ENCODE measurements at places on chromosomes 11 and 22. TPM values are rescaled to one million over a fixed set of nuclear protein-coding genes. Genes with fewer than 3 reads are reported as not detected.

Gene SPI1
- 27.6 TPM for total RNA-seq

Gene NUDT8
- 6.3 TPM for total RNA-seq

Gene CCDC83
- not detected for total RNA-seq

Gene BAIAP2L2
- total RNA-seq, result 0.17 TPM

Gene MS4A4A
- total RNA-seq, result 11.1 TPM

Gene BACE1
- 18.6 TPM for total RNA-seq

Gene BRSK2
- 0.51 TPM for total RNA-seq

Gene CKAP5
- 50.0 TPM for total RNA-seq

GRCh38 chr11:59283825-59284772 lies 71.4 kb upstream of the MPEG1 start:
- no peak overlapping the region for H3K4me3 ChIP-seq
- H3K36me3 ChIP-seq, result no peaks in the 10 kb centered on the region
- H3K27ac ChIP-seq, result no peak overlapping the region
- no peaks in the 10 kb centered on the region for H3K4me1 ChIP-seq

GRCh38 chr11:87059596-87060390 lies 22.1 kb downstream of the TMEM135 start:
- no peaks in the 10 kb centered on the region for H3K27me3 ChIP-seq
- H3K27ac ChIP-seq, result no peak overlapping the region
- no peak for DNase-seq
- no peaks in the 10 kb centered on the region for H3K36me3 ChIP-seq

DNA sequence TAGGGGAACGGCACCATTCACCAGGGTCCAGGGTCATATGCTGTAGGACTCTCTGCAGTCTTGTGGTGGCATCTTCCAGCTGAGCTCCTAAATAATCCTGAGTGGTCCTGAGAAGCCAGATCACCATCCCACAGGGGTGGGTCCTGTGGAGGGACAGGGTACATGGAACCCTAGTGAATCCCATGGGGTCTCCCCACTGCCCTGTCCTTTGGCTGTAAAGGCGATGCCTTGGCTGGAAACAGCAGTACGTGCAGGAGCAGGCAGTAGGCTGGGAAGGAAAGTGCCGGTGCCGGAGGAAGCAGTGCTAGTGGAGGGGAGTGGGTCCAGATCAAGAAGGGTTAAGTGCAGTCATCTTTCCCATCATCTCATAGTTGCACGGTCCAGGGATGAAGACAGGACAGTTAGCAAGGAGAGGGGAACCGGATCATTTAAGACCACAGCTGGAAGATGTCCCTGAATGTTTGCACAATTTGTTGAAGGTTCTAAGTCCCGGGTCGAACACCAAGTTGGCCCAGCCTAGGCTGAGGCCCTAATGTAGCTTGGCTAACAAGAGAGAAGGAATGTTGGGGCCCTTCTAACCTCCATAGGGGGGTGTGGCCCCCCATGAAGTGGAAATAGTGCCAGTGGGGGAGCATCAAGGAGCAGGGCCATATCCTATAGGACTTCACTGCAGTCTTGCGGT lies 18.1 kb downstream of the TSPAN32 start:
- H3K4me3 ChIP-seq, result no peak overlapping the region
- no peaks in the 10 kb centered on the region for H3K36me3 ChIP-seq
- peaks cover 5% of the 10 kb centered on the region for H3K4me1 ChIP-seq
- no peaks in the 10 kb centered on the region for H3K27me3 ChIP-seq

DNA sequence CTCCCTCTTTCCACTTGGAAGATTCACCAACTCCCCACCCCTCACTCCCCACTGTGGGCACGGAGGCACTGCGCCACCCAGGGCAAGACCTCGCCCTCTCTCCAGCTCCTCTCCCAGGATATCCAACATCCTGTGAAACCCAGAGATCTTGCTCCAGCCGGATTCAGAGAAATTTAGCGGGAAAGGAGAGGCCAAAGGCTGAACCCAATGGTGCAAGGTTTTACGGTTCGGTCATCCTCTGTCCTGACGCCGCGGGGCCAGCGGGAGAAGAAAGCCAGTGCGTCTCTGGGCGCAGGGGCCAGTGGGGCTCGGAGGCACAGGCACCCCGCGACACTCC lies 397 bp upstream of the CD44 start:
- DNase-seq, result peak; percentile 63
- H3K27me3 ChIP-seq, result no peaks in the 10 kb centered on the region
- H3K4me1 ChIP-seq, result no peaks in the 10 kb centered on the region
- peak overlapping the region; percentile 80 for H3K4me3 ChIP-seq
- H3K36me3 ChIP-seq, result no peaks in the 10 kb centered on the region

DNA sequence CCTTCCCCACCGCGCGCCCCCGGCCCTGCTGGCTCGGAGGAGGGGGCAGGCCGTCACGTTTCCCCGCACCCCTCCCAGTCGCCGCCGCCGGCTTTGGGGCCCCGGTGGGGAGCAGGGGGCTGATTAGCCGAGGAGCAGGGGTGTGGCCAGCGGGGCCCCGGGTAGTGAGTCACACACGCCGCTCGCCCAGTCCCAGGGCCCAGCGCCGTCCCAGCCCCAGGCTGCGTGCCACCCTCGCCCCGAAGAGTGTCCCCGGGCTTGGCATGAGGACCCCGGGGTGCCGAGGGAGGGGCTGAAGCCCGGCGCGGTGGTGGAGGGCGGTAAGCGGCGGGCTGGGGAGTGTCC lies 34.4 kb downstream of the PRDM11 start:
- peaks cover 7% of the 10 kb centered on the region for H3K36me3 ChIP-seq
- DNase-seq, result peak; percentile 82
- no peaks in the 10 kb centered on the region for H3K27me3 ChIP-seq
- no peaks in the 10 kb centered on the region for H3K4me1 ChIP-seq
- peak overlapping the region; percentile 55 for H3K4me3 ChIP-seq

GRCh38 chr11:19889531-19889930 lies 176.9 kb downstream of the NAV2 start:
- H3K4me1 ChIP-seq, result peaks cover 9% of the 10 kb centered on the region
- no peaks in the 10 kb centered on the region for H3K36me3 ChIP-seq
- H3K4me3 ChIP-seq, result no peak overlapping the region
- DNase-seq, result no peak
- H3K27me3 ChIP-seq, result no peaks in the 10 kb centered on the region
- H3K27ac ChIP-seq, result no peak overlapping the region

GRCh38 chr11:16013649-16014275 lies 342.6 kb downstream of the SOX6 start:
- DNase-seq, result no peak
- H3K27ac ChIP-seq, result no peak overlapping the region
- H3K4me3 ChIP-seq, result no peak overlapping the region
- H3K4me1 ChIP-seq, result peaks cover 8% of the 10 kb centered on the region

DNA sequence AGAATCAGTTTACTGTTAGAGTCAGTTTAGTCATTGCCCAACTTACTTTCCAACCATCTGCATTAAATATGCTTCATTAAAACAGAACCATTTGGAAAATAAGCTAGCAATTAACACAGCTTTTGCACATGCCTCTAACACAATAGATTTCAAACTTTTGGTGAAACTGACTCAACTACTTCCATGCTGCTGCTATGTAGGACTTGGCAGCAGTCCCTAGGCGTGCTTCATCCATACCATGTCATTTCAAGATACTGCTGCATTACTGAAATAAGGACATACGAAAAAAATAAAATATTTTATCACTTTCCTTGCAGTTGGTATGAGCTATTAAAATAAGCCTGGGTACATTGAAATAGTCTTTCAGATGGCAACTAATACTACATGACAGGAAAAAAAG lies 65.5 kb upstream of the SOX6 start:
- no peaks in the 10 kb centered on the region for H3K27me3 ChIP-seq
- H3K27ac ChIP-seq, result no peak overlapping the region
- no peak overlapping the region for H3K4me3 ChIP-seq
- no peak for DNase-seq
- H3K36me3 ChIP-seq, result no peaks in the 10 kb centered on the region

DNA sequence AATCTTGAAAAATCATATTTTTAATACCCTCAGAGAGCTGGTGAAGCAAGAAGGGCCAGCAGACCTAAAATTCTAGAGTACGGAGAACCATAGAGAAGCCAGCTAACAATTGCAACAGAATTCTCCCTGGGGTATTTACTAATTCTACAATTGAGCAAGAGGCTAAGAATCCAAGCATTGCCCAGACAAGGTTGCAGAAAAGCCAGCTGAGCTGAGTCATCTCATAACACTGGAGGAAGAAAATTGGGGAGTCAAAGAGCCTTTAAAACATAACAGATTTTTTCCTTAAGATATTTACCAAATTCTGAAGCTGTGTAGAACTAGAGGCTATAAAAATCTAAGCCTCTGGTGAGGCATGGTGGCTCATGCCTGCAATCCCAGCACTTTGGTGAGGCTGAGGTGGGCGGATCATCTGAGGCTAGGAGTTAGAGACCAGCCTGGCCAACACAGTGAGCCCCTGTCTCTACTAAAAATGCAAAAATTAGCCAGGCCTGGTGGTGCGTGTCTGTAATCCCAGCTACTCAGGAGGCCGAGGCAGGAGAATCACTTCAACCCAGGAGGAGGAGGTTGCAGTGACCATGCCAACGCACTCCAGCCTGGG lies 13.6 kb upstream of the TMEM216 start:
- DNase-seq, result no peak
- no peak overlapping the region for H3K4me3 ChIP-seq
- no peaks in the 10 kb centered on the region for H3K27me3 ChIP-seq

DNA sequence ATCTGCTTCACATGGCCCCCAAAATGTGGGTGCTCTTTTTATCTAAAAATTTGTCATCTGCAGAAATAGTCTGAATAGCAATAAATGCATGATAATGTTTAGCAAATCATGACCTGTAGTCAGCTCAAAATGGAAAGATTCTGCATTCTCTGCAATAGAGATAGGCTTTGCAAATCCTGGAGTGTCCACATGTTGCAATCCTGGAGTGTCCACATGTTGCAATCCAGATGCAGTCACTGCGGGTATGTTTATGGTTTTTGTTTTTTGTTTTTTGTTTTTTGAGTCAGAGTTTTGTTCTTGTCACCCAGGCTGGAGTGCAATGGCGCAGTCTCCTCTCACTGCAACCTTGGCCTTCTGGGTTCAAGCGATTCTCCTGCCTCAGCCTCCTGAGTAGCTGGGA lies 20.2 kb upstream of the LRRC32 start:
- no peak overlapping the region for H3K4me3 ChIP-seq
- H3K36me3 ChIP-seq, result no peaks in the 10 kb centered on the region
- H3K27me3 ChIP-seq, result no peaks in the 10 kb centered on the region
- H3K27ac ChIP-seq, result no peak overlapping the region
- DNase-seq, result peak; percentile 16
- H3K4me1 ChIP-seq, result no peaks in the 10 kb centered on the region

DNA sequence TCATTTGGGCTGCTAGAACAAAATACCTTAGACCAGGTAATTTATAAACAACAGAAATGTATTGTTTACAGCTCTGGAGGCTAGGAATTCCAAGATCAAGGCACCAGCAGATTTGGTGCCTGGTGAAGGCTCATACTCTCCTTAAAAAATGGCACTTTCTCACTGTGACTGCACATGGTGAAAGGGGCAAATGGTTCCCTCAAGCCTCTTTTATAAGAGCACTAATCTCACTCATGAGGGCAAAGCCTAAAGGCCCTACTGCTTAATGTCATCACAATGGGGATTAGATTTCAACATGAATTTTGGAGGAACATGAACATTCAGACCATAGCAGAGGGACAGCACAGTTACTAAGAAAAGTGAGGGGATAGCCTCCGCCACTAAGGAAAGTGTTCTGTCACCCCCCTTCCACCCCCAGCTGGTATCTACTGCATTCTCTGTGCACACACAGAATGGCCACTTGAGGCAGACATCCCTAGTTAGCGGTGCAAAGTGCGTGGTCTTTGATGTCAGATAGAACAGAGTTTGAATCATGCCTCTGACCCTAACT lies 47.2 kb upstream of the CEP295 start:
- no peak overlapping the region for H3K27ac ChIP-seq
- H3K4me1 ChIP-seq, result no peaks in the 10 kb centered on the region
- H3K27me3 ChIP-seq, result no peaks in the 10 kb centered on the region
- no peaks in the 10 kb centered on the region for H3K36me3 ChIP-seq
- peak; percentile 30 for DNase-seq
- H3K4me3 ChIP-seq, result no peak overlapping the region

DNA sequence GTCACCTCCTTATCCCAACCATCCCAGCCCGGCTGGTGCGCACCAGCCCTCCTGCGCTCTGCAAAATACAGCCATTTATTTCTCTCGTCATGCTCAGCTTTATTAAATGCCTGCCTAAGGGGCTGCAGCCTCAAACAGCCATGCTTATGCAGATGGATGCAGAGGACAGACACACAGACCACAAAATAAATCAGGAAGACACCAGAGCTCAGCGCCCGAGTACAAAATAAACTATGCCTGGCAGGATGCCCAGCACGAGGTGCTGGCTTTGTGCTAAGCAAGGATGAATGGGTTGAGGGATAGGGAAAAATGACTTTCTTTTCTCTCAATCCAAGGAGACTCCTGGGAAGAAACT lies 70.5 kb downstream of the RPUSD4 start:
- peaks cover 18% of the 10 kb centered on the region for H3K4me1 ChIP-seq
- no peak overlapping the region for H3K4me3 ChIP-seq
- H3K36me3 ChIP-seq, result no peaks in the 10 kb centered on the region
- H3K27ac ChIP-seq, result no peak overlapping the region

- DNase-seq, result no peak
- H3K4me1 ChIP-seq, result no peaks in the 10 kb centered on the region
- no peaks in the 10 kb centered on the region for H3K36me3 ChIP-seq
- H3K27ac ChIP-seq, result no peak overlapping the region
- peaks cover 4% of the 10 kb centered on the region for H3K27me3 ChIP-seq
These were observed 46.3 kb downstream of the TRAF6 start for GRCh38 chr11:36463781-36464180.

DNA sequence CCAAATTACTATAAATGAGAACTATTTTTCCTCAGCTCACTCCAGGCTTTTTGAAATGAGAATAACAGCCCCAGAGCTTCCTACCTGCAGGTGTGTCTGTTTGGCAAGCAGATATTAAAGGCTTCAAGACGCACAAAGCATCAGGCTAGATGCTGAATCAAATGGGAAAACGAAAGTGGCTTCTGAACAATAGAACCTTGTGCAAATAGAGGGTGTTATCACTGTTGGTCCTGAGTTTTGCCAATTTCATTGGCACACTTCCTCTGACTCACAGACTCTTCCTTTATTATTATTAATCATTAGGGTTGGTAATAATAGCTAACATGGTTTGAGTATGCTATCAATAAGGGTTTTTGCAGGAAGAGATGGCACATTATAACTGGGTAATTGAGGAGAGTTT lies 13.4 kb downstream of the SYT13 start:
- no peak for DNase-seq
- no peaks in the 10 kb centered on the region for H3K27me3 ChIP-seq
- no peak overlapping the region for H3K27ac ChIP-seq
- H3K4me1 ChIP-seq, result peaks cover 3% of the 10 kb centered on the region
- H3K4me3 ChIP-seq, result no peak overlapping the region
- no peaks in the 10 kb centered on the region for H3K36me3 ChIP-seq

GRCh38 chr22:30829901-30830550 lies 135.4 kb downstream of the OSBP2 start:
- peaks cover 3% of the 10 kb centered on the region for H3K27me3 ChIP-seq
- H3K36me3 ChIP-seq, result no peaks in the 10 kb centered on the region
- peaks cover 7% of the 10 kb centered on the region for H3K4me1 ChIP-seq
- peak; percentile 18 for DNase-seq
- H3K4me3 ChIP-seq, result no peak overlapping the region
- no peak overlapping the region for H3K27ac ChIP-seq

DNA sequence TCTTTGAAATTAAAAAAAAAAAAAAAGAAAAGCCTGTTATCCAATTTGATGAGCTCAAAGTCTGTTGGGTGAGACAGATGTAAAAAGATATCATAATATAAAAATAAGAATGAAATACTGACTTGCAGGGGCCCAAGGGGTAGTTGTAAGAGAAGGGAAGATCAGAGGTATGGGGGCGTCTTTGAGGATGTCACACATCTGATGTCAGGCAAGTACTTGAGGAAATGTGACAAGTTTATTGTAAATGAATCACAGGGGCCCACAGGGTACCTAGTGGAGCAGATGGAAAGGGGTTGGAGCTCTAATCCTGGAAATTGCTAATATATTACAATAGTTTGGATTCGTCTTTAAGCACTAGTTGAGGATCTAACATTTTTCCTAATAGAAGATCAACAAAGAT lies 131.6 kb downstream of the MAML2 start:
- H3K4me1 ChIP-seq, result peaks cover 15% of the 10 kb centered on the region
- H3K36me3 ChIP-seq, result no peaks in the 10 kb centered on the region
- no peaks in the 10 kb centered on the region for H3K27me3 ChIP-seq
